Testis (tissue), 5 donors: ENCODE measurements at places on chromosomes 1 and 21. TPM values are rescaled to one million over a fixed set of nuclear protein-coding genes. Genes with fewer than 3 reads are reported as not detected.

KMO gene
- total RNA-seq, result 0.99 TPM

UBXN10 gene
- total RNA-seq, result 23.7 TPM

CASQ2 gene
- total RNA-seq, result 0.74 TPM

ADGRB2 gene
- total RNA-seq, result 18.0 TPM

CHD5 gene
- 42.1 TPM for total RNA-seq

UMODL1 gene
- 7.8 TPM for total RNA-seq

NHLH1 gene
- 0.37 TPM for total RNA-seq

PRKCZ gene
- total RNA-seq, result 123 TPM

S100A7 gene
- total RNA-seq, result not detected

CASZ1 gene
- 9.4 TPM for total RNA-seq

OR2L13 gene
- 0.12 TPM for total RNA-seq

SPRR5 gene
- total RNA-seq, result not detected

RAB42 gene
- total RNA-seq, result 1.8 TPM

MCOLN2 gene
- total RNA-seq, result 3.2 TPM

ZBTB17 gene
- 60.2 TPM for total RNA-seq

LCE1A gene
- total RNA-seq, result not detected

NAXE gene
- 142 TPM for total RNA-seq

ERICH3 gene
- 35.7 TPM for total RNA-seq

METTL13 gene
- 50.3 TPM for total RNA-seq

TRPM2 gene
- total RNA-seq, result 3.0 TPM

MATN1 gene
- total RNA-seq, result 0.55 TPM

BLACAT1 gene
- total RNA-seq, result 15.5 TPM

NGF gene
- total RNA-seq, result 1.4 TPM

PLPPR5 gene
- total RNA-seq, result 4.8 TPM

SPRR1A gene
- not detected for total RNA-seq

ZNF695 gene
- 4.6 TPM for total RNA-seq

FCRL5 gene
- 1.6 TPM for total RNA-seq

MAPKAPK2 gene
- 66.3 TPM for total RNA-seq

NUDT4B gene
- total RNA-seq, result 22.8 TPM

S100A4 gene
- 15.8 TPM for total RNA-seq
